ENCODE measurements at places on chromosomes 5 and 9.
A peak's percentile ranks its signal among the peaks of the same experiment; 100 is the strongest.

DNA sequence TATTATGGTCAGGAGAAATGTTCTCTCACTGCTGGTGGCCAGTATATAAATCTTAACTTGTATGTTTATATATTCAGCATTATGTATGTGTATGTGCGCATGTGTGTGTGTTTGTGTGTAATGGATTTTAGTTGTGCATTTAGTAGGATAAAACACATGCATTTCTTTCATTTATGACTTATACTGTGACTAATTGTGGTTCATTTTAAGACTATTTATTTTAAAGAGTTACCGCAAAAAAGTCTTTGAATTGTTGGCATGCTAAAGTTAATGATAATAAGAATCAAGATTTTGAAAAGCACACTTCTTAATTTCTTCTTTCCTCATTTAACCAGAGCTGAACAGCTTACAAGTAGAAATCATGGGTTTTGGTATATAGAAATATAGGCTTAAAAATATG, 60.9 kb downstream of the RAI14 start:
- DNase-seq = no peak

DNA sequence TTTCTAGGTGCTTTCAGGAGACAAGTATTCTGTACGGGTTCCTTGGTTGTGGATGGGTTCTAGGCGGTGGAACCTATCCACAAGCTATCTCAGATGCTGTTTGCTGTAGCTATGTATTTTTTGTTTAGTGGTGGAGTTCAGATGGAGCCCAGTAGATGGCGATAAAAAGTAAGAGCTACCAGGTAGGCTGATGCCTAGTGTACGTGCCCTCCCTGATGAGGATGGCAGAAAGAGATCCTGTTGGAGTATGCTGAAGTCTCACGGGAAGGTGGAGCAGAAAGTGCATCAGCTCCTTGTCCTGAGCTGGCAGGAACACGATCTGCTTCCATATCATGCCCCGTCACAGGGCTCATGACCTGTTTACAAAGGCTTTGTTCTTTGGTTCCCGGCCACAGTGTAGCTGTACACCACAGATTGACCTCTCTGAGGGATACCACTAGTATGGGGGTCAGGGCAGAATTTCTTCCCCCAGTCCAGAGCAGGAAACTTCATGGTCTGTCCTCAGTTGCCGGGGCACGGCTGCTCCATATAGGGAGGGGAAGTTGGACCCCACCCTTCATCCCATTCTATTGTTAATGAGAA, 12.6 kb upstream of the UGT3A2 start:
- DNase-seq = peak; percentile 40

- no peak for DNase-seq
Observed at GRCh38 chr5:174291162-174291561, 245.7 kb downstream of the NSG2 start.

DNA sequence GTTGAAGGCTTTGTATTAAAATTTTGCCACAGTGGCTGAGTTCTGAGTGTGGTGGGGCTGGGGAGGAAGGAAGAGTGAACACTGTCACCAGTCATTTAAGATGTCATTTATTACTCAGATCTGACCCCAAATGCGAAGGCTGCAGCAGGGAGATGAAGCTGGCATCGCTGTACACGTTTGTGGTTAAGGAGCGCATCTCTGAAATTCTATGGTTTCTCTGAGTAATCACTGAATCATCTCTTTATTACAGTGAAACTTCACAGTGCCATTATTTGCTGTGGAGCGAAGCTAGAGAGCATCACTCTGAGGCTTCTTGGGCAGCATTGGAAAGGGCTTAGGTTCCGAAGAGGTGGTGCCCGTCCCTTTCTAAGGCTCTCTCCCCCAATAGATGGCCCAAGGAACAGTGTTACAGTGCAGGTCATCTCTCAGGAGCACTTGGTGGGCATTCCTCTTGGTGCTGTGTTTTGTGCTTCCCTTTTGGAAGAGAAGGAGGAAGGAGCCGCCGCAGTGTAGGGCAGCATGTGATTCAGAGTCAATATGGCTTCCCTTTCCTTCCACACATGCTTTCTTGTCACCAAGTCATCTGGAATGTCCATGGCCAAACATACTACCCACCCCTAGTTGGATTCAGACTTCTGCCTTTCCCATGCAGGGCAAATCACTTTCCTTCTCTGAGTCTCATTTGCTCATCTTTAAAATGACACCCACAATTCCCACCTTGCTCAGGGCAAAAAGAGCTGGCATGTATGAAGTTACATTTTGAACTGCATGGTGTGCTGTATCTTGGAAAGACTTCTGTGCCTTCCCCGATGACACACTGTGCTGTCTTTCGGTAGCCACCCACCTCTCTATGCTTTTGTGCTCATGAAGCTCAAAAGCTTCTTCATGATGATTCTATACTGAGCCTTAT, 9.3 kb upstream of the TEX48 start:
- DNase-seq = peak; percentile 90

DNA sequence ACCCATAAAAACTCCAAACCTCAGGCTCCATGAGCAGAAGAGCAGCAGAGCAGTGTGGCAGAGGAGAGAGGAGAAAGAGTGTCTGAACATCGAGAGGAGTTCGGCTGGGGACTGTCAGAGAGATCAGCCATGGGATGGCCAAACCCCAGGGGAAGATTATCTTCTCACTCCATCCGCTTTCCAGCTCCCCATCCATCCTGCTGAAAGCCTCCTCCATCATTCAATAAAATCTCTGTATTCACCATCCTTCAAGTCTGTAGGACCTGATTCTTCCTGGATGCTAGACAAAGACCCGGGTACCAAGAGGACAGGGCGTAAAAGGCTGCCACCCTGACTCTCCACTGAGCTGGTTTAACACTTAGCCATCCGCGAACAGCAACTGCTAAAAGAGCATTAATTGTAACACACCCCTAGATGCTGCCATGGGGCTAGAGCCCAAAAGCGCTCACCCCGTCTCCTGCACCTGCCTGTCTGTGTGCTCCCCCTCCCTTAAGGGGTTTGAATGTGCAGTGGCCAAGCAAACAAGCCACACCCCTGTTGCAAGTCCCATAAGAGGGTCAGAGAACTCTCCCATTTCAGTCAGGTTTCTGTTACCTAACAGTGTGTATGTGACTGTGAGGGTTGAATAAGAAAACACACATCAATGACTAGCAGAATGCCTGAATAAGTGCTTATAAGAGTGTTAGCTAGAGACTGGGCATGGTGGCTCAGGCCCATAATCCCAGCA, 13.9 kb upstream of the SELENOP start:
- DNase-seq = no peak

GRCh38 chr5:16169550-16169949, 10.0 kb downstream of the MARCHF11 start:
- no peak for DNase-seq

- DNase-seq = peak; percentile 89
Observed at GRCh38 chr9:104864675-104865104, 63.3 kb downstream of the ABCA1 start.

- DNase-seq = peak; percentile 98
Observed at GRCh38 chr5:132094393-132095076, 20.9 kb downstream of the CSF2 start.

- DNase-seq = no peak
Observed at GRCh38 chr9:131714821-131715220, 25.1 kb downstream of the RAPGEF1 start.

DNA sequence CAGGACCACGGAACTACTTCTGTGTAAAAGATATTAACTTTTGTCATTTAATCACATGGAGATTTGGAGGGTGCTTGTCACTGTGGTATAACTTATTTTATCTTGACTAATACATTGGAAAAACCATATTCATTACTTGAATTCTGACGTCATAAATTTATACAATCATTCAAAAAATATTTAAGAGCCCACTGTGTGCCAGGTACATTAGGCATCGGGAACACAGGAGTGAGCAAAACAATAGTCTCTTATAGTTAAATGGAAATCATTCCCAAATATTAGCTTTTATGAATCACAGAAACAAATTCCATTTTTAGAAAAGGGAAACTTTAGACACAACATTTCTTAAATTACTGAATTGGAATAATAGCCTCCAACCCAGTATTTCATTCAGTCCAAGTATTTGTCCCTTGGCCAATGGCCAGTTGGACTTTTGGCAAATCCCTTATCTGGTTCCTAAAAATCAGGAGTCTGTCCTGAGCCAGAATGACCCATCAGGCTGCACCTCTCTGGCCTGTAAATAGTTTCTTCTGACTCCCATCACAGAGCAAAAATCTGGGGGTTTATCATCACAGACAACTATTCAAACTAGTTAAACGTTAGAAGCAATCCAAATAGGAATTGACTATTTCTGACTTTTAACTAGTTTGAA, 104.3 kb upstream of the FSTL4 start:
- DNase-seq = no peak

GRCh38 chr5:80706835-80707447, 52.2 kb upstream of the DHFR start:
- DNase-seq = no peak

GRCh38 chr5:72818866-72819534, 2.5 kb downstream of the TNPO1 start:
- no peak for DNase-seq

DNA sequence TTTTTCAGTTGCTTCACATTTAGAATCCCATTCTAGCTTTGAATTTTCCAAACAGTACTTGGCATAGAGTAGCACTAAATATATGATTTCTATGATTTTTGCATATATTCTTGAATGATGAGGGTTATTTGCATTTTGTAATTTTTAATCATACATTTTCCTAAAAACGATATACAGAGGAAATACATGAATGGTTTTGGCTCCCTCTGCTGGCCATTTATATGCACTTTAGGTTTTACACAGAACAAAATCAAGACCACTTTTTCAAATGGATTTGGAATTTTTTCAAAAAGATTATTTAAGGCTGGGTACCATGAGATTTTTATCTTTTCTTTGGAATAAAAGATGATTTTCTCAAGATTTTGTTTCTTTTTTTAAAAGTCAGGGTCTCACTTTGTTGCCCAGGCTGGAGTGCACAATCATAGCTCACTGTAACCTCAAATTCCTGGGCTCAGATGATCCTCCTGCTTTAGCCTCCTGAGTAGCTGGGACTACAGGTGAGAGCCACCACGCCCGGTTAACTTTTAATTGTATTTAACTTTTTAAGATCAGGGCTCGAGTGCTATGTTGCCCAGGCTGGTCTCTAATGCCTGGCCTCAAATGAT, 16.7 kb upstream of the COMMD10 start:
- DNase-seq = peak; percentile 35

- DNase-seq = peak; percentile 97
Observed at GRCh38 chr5:163571744-163572143, 66.3 kb downstream of the MAT2B start.

DNA sequence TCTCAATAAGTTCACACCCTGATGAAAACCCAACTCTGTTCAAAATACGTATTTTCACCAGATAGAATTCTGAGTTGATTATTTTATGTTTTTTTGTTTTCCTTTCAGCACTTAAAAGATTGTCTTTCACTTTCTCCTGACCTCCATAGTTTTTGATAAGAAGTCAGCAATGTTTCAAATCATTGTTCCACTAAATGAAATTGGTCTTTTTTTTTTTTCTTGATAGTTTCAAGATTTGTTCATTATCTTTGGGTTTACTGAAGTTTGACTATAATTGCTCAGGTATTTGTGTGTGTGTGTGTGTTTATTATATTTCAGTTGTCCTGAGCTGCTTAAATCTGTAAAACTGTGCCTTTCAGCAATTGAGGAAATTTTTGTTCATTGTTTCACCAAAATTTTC, 498.7 kb downstream of the TLE1 start:
- DNase-seq = no peak

GRCh38 chr9:36976371-36977030, 57.6 kb downstream of the PAX5 start:
- no peak for DNase-seq

DNA sequence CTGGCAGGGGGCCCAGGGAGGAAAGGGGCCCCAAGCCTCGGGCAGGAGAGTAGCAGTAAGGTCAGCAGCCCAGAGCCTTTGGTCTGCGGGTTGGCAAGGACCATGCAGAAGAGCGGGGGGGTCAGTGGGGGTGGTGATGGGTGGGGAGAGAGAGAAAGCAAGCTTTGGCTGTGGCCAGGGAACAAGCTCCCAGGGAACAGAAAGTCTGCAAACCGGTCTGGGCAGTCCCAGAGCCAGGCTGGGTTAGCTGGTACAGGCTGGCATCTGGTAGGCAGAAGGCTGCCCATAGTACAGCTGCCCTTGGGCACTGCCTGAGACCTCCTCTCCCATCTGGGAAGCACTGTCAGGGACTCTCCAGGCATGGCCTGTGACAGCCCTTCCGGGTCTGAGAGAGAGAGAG, 10.5 kb upstream of the EPB41L4B start:
- no peak for DNase-seq

DNA sequence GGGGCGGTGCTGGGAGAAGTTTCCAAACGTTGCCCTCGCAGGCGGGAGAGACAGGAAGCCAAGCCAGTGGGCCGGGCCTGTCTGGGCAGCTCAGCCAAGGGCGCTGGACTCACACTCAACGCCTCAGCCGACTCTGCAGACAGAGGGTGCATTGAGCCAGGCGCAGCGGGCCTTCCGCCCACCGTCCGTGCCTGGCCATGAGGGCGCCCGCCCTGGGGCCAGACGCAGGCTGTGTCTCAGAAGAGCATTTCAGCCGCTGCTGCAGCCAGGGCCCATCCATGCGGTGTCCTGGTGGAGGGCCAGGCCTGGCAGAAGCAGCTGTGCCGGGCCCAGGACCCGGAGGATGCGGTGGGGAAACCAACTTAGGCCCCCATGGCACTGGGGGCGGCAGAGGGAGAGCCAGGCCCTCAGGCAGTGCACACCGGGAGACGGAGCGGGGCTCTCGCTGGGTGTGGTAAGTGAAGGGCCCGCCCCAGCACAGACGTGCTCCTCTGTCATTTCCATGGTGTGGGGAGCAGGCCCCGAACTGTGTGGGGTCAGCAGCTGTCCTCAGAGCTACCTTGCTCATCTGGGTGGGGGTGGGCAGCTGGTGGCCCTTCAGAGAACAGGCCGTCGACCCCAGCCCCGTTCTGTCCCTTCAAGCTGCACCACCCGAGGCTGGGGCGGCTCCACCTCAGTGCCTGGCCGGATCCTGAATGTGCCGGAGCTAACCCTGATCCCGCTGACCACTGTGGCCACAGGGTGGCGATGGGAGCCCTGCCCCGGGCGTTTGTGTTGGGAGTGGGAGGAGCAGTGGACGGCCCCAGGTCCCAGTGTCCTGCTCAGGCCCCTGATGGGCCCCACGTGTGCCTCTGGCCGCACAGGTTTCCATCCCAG, 18.0 kb downstream of the DNLZ start:
- DNase-seq = no peak

Data from HS-5 (cell line).